ENCODE measurements at places on chromosomes 3 and 15.

GRCh38 chr3:75220932-75221331 is 443.2 kb upstream of the FRG2C start:
- DNase-seq: no peak

- no peak for DNase-seq
Observed at GRCh38 chr3:12430086-12430485, 54.2 kb upstream of the TSEN2 start.

GRCh38 chr3:48845170-48845569 is 2.5 kb downstream of the PRKAR2A start:
- DNase-seq: peak; percentile 23

- DNase-seq: no peak
Observed at GRCh38 chr3:137771401-137772213, 7.5 kb downstream of the SOX14 start.

GRCh38 chr3:79874646-79875045 is 106.8 kb upstream of the ROBO1 start:
- no peak for DNase-seq

DNA sequence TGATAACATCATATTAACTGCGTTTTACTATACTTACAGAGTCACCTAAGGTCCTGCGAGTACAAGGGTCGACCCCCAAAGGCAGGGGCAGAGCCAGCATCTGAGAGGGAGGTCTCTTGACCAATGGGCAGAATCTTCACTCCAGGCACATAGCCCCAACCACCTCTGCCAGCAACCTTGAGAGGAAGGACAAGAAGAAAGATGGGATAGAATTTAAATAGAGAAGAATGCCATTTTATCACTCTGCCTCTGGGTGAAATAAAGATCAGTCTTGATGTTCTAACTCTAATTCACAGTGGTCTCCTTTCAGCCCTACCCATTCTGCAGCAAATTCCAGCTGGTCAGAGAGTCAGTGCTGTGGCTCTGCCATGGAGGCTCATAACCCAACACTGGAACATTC is 26.5 kb downstream of the KNG1 start:
- no peak for DNase-seq

DNA sequence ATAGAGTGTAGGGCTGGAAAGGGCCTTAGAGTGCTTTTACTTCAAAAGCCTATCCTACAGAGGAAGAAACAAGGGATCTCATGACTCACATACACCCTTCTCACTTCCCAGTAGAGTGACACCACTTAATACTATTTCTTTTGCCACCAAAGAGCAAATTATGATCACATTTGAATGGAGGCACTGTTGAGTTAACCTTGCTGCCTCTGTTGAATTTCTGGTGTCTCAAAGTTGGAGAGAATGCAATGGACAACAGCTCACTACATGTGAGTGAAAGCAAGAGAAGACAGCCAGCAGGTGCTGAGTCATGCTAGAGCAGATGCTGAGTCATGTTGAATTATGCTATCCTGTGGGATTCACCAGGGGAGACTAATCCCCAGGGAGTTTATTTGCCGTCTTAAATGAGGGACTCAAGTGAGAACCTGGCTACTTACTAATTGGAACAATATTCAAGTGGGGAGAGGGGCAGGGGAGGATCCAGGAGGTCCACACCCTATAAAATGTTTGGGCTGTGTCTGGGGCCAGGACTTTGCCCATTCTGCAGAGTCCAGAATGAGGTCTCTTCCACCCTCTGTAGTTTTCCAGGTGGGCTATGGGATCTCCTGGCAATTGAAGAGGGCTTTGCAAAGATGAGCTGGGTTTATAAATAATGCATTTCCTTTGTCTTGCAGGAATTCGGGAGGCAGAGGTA is 35.8 kb downstream of the ST8SIA2 start:
- DNase-seq: peak; percentile 5

GRCh38 chr15:39345176-39345575 is 235.7 kb upstream of the THBS1 start:
- DNase-seq: no peak

Measured in suppressor macrophage treated with lipopolysaccharide for 1 hour (primary cell).